ENCODE measurements at places on chromosomes 5 and 9.

GRCh38 chr5:103358305-103358995 lies 99.9 kb downstream of the MACIR start:
- no peak for DNase-seq

DNA sequence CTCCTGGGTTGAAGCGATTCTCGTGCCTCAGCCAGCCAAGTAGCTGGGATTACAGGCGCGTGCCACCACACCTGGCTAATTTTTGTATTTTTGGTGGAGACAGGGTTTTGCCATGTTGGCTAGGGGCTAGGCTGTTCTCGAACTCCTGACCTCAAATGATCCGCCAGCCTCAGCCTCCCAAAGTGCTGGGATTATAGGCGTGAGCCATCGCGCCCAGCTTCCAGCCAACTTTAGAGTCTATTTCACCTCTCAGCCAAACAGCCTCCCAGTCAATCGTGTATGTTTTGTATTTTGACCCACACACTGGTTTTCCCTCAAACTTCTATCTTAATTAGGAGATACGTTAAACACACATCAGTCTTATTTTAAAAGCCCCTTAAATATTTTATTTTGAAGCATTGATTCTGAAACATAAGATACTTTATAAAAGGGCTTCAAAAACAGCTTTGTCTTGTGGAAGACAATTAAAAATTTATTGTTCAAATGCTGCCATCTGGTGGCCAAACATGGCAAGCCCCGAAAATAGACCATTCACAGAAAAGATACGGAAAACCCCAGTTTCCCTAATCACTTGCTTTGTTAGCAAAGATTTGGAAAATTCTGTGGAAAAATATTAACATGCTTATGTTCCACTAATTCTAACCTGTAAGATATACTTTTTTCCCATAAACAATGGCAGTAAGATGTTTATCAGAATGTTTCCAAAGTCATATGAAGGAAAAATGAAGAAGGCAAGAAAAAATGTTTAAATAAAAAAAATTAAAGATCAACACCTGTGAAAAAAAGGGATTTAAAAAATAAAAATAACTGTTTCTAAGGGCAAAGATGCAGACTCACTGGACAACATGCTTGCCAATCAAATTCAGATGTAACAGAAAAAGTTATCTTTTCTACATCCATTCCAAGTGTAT lies 33.1 kb downstream of the APTX start:
- peak; percentile 67 for DNase-seq

DNA sequence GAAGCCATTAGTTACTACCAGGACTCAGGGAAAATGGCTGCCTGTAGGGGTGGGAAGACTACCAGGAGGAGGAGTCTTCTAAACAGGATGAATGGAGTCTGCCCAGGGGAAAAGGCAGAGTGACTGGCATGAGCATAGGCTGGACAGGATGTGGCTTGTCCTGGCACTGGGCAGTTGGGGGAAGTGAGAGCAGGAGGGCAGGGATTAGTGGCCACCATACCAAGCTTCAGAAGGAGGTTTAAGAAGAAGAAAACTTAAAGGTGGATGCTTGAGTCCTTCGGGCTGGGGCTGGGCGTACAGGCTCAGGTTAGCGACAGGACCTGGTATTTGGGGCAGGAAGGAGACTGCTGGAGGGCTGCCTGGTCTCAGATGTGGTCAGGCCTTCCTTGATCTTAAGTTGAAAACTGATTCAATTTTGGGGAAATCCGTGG lies 5.0 kb upstream of the NSD1 start:
- no peak for DNase-seq

DNA sequence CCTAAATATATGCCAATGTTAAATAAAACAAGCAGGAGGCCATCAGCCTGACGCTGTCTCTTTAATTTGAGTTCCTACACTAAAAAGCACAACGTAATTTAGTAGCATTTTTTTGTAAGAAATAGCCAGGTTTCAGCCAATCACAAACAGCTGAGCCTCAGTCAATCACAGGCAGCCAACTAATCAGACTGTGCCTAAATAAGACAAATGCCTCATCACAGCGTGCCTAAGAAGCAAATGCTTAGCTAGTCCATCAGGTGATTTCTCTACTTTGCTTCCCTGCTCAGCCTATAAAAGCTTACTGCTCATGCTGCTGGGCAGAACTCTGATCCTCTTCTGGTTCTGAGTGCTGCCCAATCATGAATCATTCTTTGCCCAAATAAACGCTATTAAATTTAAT lies 38.3 kb upstream of the RORB start:
- DNase-seq, result peak; percentile 18

GRCh38 chr5:123220621-123221146 lies 131.6 kb downstream of the PRDM6 start:
- DNase-seq, result no peak

GRCh38 chr9:93897075-93897970 lies 57.8 kb downstream of the BARX1 start:
- no peak for DNase-seq

DNA sequence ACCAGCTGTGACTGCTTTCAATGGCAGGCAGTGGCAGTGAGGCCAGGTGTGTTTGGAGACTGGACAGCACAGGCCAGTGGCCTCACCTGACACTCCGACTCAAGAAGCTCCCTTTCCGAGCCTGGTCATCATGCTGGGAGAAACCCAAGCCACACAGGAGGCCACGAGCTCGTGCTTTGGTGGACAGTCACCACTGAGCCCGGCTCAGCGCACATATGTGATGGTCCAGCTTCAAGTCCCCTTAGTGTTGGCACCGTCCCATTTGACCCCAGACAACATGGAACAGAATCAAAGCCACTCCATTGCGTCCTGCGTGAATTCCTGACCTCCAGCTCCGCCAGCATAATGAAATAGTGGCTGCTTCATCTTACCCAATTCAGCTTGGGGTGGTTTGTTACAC lies 64.0 kb upstream of the PPP1R26 start:
- no peak for DNase-seq

DNA sequence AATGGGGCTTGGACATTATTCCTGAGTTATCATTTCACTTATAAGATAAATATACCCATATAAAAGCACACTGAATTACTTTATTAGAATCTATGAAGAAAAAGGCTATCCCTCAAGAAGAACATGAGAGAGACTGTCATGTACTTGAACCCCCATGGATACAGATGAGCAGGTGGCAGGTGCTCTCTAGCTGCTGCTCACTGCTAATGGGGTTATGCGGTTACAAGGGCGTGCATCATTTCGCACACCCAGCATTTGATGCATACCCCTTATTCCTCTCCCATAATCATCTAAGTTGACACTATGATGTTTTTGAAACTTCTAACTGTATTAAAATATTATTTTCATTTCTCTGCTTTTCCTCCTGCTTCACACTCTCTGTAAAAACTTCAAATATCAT lies 16.4 kb downstream of the ITK start:
- no peak for DNase-seq

- DNase-seq, result peak; percentile 43
Observed at GRCh38 chr5:175840050-175840841, 31.1 kb upstream of the CPLX2 start.

- DNase-seq, result no peak
Observed at GRCh38 chr5:10124287-10124686, 125.4 kb downstream of the ATPSCKMT start.

- peak; percentile 83 for DNase-seq
Observed at GRCh38 chr5:179801304-179802206, 5.1 kb downstream of the MGAT4B start.

DNA sequence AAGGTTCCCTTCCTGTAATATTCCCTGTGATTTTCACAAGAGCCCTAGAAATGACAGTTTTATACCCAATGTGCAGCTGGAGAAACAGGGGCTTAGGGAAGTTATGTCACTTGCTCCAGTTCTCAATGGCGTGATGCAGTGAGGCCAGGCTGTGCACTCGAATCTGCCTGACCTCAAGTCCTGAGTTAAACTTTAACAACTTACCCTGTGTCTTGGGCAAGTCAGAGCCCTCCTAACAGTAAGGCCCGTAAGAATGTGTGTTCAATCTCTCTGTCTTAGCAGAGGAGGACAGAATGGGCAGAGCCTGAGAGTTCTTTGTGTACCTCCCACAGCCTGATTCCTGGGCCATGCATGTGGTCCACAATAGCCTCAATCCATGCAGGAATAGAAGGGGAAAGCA lies 181.1 kb downstream of the TRIM32 start:
- DNase-seq, result no peak

- DNase-seq, result no peak
Observed at GRCh38 chr5:14296533-14297331, 153.6 kb downstream of the TRIO start.

DNA sequence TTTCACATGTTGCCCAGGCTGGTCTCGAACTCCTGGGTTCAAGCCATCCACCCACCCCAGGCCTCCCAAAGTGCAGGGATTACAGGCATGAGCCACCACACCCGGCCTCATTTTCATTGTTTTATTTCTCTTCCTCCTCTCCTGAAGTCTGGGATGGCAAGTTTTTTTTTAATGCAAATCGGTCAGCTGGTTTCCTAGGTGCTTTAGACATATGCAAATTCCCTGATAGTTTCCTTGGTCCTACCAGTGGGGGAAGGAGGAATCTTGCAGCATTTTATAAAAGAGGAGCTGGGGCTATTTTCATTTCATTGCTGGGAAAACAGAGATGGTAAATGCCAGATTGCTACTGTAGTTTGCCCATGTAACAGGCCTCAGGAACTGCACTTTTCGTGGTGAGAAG lies 179.4 kb downstream of the ACTL7B start:
- DNase-seq, result no peak

GRCh38 chr9:92639124-92639523 lies 30.8 kb downstream of the IPPK start:
- no peak for DNase-seq

- DNase-seq, result no peak
Observed at GRCh38 chr5:1153428-1153827, 41.6 kb upstream of the SLC12A7 start.

GRCh38 chr9:108854641-108855528 lies 901 bp downstream of the ACTL7B start:
- DNase-seq, result no peak

- no peak for DNase-seq
Observed at GRCh38 chr5:147382776-147383175, 127.1 kb downstream of the DPYSL3 start.

- no peak for DNase-seq
Observed at GRCh38 chr9:20580673-20581072, 41.6 kb downstream of the MLLT3 start.

- no peak for DNase-seq
Observed at GRCh38 chr5:54558362-54558761, 40.8 kb downstream of the SNX18 start.

GRCh38 chr9:107827304-107827703 lies 337.7 kb upstream of the KLF4 start:
- DNase-seq, result no peak

- no peak for DNase-seq
Observed at GRCh38 chr5:153515301-153515700, 24.8 kb downstream of the GRIA1 start.

- no peak for DNase-seq
Observed at GRCh38 chr5:55036477-55036876, 12.4 kb downstream of the GZMK start.

DNA sequence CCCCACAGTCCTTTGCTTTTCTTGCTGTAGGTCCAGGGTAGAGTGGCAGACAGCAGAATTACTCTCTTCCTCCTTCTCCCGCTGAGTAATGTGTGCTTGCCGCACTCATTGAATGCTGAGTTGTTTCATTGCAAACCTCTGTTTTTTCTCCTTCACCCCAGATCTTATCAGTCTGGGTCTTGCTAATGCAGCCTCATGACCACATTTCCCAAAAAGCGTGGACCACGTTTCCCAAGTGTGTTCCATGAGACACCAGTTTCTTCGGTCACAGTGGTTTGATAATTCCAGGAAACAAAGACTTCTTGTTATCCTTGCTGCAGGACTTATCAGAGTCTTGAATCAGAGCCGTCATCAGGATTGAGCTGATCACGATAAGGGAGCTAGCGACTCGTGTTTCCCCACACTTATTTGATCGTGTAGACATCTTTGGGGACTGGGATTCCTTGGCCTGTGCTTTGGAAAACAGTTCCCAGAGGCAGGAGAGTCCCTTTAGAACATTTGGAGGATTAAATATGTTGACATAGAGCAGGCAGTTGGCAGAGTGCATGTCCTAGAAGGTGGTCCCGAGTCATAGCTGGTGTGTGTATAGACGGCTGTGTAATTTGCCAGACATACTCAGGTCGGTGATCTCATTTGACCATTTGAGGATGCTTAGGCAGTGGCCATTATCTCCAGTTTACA lies 4.4 kb downstream of the LRRC8A start:
- DNase-seq, result no peak

- DNase-seq, result no peak
Observed at GRCh38 chr5:9324348-9325077, 221.4 kb downstream of the SEMA5A start.

- DNase-seq, result no peak
Observed at GRCh38 chr9:85704744-85705143, 37.0 kb downstream of the AGTPBP1 start.

- no peak for DNase-seq
Observed at GRCh38 chr9:76638001-76638400, 126.2 kb upstream of the PCA3 start.

Data from NAMALWA (cell line).